ENCODE measurements at places on chromosomes 12 and 14. TPM values are rescaled to one million over a fixed set of nuclear protein-coding genes. Genes with fewer than 3 reads are reported as not detected.
A peak's percentile ranks its signal among the peaks of the same experiment; 100 is the strongest.

DNA sequence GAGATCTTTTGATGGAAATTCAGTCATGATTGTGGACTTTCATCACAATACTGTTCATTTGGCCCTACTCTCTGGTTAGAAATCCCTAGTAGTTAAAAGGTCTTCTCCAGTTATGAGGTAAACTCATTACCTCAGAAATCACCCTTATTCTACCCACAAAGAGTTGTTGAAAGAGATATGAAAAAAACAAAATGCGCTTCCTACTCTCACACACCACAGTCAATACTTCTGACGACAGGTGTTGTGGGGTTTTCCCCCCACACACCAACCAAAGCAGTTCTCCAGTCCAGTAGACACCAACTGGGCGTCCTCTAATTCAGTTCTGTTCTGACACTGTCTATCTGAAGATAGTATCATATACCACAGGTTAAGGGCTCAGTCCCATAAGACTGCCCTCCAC is 54.9 kb downstream of the TRMT5 start:
- no peak for DNase-seq

DNA sequence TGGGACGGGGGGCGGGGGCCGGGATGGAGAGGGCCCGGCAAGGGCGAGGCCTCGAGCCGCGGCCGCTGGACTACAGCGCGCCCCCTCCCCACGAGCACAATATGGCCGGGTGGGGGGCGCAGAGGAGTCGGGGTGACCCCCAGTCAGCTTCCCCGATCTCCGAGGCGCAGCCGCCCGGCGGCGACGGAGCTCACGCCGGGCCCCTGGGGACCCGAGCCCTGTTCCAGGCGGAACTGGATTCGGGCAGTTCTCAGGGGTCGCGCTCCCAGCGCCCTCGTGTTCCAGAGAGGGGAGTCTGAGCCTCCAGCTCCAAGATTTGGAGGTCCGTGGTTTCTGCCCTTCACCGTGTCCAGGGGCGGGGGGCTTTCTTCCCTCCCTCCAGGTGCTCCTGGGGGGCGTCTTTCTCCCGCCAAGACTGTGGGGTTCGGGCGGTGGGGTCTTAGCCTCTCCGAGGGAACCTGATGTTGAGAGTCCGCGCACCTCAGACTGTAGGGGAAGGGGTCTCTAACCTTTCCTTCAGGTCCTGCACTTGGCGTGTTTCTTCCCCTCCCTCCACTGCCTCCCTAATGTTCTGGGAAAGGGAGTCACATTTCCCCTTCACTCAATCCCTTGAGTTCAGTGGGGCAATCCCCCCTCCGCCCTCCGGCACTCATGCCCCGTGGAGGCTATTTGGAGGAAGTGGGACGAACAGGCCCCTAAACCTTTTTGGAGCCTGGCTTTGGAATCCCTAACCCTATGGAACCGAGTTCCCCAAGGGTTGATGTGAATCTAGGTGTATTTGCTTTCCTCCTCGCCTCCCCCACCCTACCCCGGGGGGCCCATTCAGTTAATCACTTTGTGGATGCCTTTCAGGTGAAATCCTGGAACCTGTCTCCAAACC is 584 bp downstream of the ACVR1B start:
- no peak for DNase-seq

DNA sequence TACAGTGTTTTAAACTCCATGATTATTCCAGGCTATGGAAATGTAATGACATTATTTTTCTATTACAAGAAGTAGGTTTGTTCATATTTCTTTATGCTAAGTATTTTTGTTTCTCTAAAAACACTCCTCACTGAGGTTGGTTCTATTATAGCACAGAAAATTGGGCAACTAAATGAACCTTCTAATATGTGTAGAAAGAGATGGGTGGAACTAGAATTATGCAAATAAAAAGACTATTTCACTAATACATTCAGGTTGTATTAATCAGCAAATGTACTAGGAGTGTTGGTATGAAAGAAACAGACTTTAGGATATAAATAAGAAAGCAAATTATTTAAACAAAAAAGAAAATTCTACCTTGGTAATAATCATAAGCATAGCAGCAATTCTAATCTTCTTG is 4.9 kb downstream of the OR6C2 start:
- no peak for DNase-seq

DNA sequence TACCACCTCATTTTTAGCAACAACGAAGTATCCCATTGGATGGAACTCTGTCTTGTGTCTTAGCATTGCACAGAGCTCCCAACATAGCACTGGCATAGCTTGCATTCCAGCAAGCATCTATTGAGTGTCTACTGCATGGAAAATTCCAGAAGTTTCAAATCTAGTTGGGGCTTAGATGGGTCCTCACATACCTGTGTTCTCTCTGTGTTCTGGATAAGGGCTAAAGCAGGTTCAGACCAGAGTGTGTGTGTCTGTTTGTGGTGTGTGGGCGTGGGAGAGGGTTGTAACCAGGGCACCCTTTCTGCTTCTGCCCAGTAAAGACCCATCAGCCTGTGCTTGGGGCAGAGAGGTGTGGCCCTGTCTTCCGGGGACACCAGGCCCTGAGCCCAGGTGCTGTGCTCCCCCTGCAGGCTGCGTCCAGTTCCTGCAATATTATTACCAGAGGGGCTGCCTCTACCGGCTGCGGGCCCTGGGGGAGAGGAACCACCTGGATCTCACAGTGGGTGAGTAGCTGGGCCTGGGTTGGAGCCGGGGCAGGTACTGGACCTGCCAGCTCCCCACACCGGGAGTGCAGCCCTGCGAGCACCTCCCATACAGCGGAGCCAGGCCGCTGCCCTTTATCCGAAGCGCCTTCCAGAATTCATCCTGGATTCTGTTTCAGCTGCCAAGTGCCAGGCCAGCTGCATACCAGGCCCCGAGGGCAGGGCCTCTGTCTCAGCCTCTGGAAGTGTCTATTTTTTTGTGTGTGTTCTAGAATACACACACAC is 20.3 kb downstream of the RHOF start:
- peak; percentile 87 for DNase-seq

TBX5 gene
- not detected for total RNA-seq

DNA sequence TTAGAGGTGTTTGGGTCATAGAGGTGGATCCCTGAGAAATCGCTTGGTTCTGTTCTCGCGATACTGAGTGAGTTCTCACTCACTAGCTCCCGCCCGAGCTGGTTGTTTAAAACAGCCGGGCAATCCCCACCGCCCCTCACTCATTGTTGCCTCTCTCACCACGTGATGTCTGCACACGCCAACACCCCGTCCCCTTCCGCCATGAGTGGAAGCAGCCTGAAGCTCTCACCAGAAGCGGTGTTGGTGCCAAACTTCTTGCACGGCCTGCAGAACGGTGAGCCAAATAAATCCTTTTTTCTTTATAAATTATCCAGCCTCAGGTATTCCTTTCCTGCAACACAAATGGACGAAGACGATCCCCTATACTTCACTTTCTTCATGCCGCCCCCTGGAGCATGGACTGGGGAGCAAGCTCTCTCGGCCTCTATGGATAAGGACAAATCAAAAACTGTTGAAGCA is 45.4 kb upstream of the CCND2 start:
- peak; percentile 17 for DNase-seq
